ENCODE measurements at places on chromosomes 2 and 18.

DNA sequence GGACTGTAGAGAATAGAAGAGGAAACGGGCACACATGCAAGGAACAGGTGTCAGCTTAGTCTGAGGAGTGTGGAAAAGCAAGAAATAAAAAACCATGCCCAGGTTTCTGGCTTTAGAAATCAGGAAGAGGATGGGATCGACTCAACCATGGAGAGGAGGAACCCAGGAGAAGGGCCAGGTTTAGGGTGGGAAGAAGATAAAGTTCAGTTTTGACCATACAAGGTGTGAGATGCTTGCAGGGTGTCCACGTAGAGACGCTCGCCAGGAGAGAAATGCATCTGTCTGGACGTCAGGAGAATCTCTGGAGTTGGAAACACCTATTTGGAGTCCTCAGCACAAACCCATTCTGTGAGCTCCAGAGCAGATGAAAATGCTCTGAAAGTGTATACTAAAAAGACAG lies 275.1 kb downstream of the CYRIA start:
- no peak for DNase-seq

- no peak for DNase-seq
These were observed 145.5 kb upstream of the ITGA6 start for GRCh38 chr2:172281648-172282570.

DNA sequence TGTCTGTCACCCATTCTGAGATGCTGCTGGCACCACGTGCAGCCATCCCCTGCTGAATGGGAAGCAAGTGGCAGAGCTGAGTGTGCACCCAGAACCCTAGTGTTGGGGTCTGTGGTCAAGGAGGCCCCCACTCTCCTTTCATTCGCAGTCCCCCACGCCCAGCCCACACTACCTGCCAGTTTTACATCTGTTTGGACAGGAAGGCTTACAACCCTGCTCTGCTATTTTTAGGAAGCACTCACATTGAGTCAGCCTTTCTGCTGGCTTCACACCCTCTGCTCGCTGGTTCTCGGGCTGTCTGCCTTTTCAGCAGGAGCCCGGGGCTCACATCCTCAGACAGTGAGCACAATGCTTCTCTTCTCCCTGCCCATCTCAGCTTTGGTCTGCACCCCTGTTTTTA lies 10.7 kb upstream of the ADCY3 start:
- peak; percentile 25 for DNase-seq

DNA sequence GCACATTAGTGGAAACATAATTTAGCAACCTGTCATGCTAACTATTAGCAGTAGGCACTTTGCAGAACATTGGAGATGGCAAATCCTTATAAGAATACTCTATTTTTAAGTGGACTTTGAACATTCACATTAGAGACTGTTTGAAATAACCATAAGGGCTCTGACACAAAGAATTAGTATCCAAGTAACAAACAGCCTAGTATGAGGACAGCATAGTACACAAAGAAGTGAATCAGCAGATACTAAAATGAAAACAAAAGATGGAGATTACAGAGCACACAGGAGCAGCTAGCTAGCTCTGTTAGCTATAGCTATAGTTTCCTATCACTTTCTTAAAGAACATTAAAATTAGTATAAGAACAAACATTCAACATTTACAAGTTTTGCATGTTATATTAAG lies 256.3 kb upstream of the SPOPL start:
- DNase-seq = no peak

DNA sequence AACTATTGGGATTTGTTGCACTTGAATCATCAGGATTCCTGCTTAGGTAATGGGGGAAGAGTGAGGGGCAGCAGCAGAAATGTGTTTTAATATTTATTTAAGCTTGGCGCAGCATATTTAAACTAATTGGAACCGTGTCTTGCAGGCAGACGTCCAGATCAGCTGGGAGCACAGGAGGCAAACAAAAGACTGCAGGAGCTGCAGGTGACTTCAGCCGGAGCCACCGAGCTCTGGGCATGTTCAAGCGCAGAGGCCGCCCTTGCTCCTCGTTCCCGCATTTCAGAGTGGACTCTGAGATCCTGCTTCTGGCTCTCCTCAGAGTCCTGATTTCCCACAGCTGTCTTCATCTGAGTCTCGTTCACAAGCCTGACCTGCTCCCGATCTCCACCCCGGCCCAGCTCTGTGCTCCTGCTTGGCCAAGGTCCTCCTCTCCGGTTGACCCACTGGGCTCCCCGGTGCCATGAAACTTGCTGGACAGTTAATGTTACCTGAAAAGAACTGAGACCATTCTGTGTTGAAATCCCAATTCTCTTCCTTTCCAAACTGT lies 475.5 kb downstream of the SOX11 start:
- DNase-seq = no peak

DNA sequence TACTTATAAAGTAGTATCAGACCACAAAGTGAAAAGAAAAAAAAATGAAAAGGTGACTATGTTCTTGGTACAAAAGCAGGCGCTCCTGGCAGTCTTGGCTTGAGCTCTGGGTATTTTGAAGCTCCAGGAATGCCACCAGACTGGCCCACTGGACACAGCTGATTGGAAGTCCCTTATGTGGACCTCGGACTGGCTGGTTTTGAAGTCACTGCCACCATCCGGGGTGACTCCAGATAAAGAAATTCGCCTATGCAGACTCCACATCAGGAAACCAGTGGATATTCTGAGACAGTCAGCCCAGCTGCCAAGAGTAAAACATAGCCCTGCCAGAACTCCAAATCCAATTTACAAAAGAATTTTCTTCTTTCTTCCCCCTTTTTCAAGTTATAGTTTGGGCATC lies 28.0 kb downstream of the ACKR3 start:
- peak; percentile 43 for DNase-seq

DNA sequence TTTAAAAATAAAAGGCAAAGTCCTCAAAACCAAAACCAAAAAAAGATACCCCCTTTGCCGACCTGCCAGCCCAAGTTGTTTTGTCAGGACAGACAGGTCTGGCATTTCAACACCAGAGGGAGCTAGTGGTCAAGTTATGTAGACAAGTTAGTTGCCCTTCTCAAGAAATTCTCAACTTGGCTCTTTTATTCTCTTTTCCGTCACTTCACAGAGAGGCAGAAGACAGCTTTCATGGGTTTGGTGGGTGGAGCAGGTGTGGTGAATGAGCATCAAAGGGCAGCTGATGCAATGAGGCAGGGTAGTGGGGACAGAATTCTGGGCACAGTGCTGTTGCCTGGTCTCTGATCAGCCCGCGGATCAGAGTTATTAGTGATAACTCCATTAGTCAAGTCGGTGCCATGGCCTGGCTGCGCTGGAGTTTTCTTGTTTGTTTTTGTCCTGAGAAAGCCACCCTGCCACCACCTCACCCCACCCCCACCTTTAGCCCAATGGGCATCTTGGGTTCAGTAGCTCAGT lies 303.7 kb upstream of the EPAS1 start:
- peak; percentile 72 for DNase-seq

DNA sequence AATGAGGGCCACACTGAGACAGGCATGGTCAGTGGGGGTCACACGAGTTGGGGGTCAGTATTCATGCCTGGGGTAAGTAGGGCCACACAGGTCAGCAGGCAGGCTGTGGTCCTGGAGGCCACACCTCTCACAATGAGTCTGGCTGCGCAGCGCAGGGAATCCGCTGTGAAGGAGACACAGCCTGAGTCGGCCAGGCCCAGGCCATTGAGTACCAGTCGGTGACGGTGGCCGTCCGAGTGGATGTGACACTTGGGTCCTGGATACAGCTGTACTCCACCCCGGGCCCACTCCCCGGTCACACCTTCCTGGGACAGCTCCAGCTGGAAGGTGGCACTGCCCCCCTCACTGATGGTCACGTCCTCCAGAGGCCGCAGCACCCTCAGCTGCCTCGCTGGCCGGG lies 10.5 kb downstream of the TMEM198 start:
- no peak for DNase-seq

DNA sequence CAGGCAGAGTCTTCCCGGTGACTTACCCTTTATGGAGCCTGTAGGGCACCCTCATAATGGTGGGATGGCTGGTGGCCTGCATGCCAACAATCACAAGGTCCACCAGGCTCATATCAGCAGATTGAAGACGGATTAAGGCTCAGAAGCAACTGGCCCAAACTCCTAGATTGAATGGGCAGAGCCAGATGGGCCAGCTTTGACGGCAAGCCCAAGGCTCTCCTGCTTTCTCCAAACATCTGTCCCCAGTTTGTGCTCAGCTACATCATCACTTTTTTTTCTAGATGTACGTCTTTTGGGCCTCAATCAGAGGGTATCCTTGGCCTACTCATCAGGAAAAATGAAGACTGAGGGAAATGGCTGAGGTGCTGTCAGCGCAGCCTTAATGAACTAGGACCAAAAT lies 114.6 kb downstream of the VIT start:
- no peak for DNase-seq

- DNase-seq = no peak
These were observed 20.2 kb upstream of the ADAM23 start for GRCh38 chr2:206423147-206423546.

GRCh38 chr18:5975111-5976002 lies 80.0 kb upstream of the TMEM200C start:
- DNase-seq = no peak

- DNase-seq = no peak
These were observed 111.0 kb downstream of the B3GNT2 start for GRCh38 chr2:62306751-62307468.

GRCh38 chr2:215514516-215514915 lies 78.6 kb upstream of the FN1 start:
- DNase-seq = no peak

GRCh38 chr2:85334928-85335327 lies 7.1 kb upstream of the TGOLN2 start:
- DNase-seq = no peak

GRCh38 chr2:168633200-168633599 lies 169.2 kb upstream of the NOSTRIN start:
- peak; percentile 54 for DNase-seq

GRCh38 chr2:181985632-181986205 lies at the start of gene PPP1R1C:
Gene PPP1R1C (plus strand): TSS chr2:181985853. CDS start chr2:181986111, 258 bp downstream.
- no peak for DNase-seq

- DNase-seq = no peak
These were observed 4.6 kb downstream of the FN1 start for GRCh38 chr2:215431290-215431689.

GRCh38 chr18:28175930-28176697 lies 816 bp downstream of the CDH2 start:
- peak; percentile 26 for DNase-seq

DNA sequence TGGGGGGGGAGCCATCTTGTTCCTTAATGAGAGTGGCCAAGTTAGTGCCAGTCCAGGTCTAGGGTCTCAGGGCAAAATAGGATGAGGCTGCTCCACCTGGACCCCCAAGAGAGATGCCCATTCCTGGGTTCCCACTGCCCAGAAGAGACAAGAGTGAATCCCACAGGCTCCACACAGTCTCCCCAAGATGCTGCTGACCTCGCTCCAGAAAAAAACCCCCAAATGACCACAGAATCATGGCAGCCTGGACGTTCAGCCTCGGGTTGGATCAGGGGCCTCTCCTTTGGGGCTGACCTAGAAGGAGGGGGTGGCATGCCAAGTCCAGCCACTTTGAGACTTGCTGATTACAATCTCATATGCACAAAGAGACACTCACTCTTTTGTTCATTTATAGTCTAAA lies 25.1 kb downstream of the STAT1 start:
- DNase-seq = no peak

DNA sequence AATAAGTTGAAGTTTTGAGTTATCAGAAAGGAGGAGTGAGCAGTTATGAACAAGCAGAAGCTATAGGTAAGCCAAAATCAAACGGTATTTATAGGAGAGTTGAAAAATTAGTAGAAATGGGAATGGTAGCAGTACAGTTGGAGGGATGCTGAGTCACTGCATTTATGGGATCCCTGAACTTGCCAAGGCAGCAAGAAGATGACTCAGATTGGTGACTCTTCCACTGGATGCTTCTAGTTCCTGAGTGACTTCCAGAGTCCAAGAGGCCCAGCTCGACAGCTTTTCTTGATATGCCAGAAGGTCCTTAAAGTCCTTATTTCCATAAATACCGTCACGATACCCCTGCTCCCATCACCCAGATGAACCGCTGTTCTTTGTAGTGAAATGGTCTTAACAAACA lies 31.1 kb upstream of the ACTR3 start:
- DNase-seq = no peak

GRCh38 chr2:168978461-168978861 lies 52.7 kb downstream of the ABCB11 start:
- no peak for DNase-seq

GRCh38 chr18:11283479-11284161 lies 134.3 kb upstream of the PIEZO2 start:
- peak; percentile 91 for DNase-seq

DNA sequence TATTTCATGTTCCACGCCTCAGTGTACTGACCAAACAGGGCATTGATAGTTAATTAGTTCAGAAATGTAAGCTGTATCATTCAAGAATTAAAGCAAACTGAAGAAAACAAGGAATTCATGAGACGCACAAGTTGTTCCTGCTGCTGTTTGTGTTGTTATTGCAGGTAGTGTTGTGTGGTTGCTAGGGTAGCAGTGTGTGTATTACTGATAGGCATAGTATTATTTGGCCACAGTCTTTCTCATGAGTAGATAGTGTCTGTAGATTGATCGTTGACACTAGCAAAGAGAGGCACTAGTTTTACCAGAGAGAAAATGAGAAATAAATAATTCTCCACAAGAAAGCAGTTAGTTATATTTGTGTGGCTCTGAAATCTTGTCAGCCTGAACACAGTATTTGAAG lies 548.6 kb downstream of the LRP1B start:
- no peak for DNase-seq

- no peak for DNase-seq
These were observed 27.6 kb downstream of the TTR start for GRCh38 chr18:31619291-31619690.

DNA sequence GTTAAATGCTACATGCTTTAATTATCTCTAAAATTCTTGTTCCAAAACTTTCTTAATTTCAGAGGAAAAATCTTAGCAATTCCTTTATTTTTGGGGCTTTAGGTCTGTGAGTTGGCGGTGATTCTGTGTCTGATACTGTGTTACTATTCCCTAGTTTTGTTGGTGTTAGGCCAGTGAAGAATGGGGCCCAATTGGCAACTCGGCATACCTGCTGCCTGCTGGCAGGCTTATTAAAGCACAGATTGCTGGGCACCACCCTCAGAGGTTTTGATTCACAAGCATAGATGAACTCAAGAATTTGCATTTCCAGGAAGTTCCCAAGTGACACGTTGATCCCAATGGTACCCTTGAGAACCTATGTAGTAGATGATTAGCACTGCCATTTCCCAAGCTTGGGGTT lies 101.6 kb downstream of the OSBPL6 start:
- DNase-seq = no peak

- no peak for DNase-seq
These were observed 219.3 kb downstream of the GLI2 start for GRCh38 chr2:120954939-120955338.

GRCh38 chr2:198880421-198880820 lies 577.3 kb downstream of the SATB2 start:
- DNase-seq = no peak

- no peak for DNase-seq
These were observed 328.0 kb upstream of the CRIM1 start for GRCh38 chr2:36027616-36028015.

All from muscle of leg (tissue), 16 donors.